ENCODE measurements at places on chromosomes 6 and 20.
A peak's percentile ranks its signal among the peaks of the same experiment; 100 is the strongest.

GRCh38 chr20:62621251-62622110 is 20.8 kb upstream of the SLCO4A1 start:
- DNase-seq: no peak

- no peak for DNase-seq
Measured at GRCh38 chr6:48641544-48641943, 530.5 kb upstream of the PTCHD4 start.

DNA sequence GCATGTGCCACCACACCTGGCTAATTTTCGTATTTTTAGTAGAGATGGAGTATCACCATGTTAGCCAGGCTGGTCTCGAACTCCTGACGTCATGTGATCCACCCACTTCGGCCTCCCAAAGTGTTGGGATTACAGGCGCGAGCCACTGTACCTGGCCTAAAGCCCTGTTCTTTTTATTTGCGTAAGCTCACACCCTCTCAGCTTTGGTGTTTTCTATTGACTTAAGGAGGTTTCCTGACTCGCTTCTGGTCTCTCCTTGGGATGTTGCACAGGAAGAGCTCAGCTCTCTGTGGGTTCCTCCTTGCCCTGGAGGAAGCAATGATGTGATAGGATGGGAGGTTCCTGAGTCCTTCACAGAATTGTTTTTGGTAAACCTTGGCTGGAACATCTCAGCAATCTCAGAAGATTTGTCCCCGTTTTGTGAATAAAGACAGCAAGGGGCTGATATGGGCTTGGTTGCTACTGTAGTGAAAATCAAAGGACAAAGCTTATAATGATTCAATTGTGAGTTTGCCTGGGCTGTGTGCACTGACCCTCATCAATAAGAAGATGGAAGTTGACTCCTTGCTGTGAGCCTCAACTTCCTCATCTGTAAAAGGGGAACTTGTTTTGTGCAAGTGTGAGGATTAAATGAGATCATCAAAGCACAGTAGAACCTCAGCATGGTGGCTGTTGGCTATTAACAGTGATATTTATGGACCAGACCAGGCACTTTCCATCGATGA is 27.0 kb downstream of the TOX2 start:
- DNase-seq: peak; percentile 91

GRCh38 chr6:72083976-72084375 is 197.6 kb downstream of the RIMS1 start:
- no peak for DNase-seq

DNA sequence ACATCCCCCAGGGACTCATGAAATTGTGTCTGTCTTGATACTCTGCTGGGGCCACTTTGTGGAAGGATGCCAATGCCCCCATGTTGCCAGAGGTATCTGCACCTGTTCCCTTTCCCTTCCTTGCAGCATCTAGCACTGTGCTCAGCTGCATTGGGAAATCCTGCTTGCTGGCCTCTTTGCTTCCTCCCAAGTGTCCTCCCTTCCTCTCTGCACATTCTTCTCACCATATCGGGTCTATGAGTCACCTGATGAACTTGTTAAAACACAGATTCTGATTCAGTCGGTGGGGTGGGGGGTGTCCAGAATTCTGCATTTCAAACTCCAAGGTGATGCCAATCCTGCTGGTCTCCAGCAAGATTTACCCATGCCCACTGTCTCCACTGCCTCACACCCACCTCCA is 467.8 kb downstream of the PTPRT start:
- DNase-seq: no peak

DNA sequence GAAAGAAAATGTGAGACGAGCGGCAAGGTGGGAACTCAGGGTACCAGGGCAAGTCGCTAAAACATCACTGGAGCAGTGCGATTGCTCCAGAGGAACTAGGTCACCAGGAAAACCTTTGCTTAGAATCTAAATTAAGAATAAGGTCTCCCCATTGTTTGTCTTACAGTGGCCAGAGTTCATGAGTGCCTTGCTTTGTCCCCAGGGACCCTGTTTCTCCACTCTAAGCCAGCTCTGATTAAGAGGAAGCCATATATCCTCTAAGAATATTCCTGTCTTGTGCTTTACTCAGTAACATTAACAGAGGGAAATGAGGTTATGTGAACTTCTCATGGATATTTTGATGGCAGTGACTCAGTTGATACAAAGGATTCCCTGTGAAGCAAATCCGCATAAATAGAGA is 305.8 kb downstream of the CD83 start:
- no peak for DNase-seq

- DNase-seq: peak; percentile 33
Measured at GRCh38 chr6:45676380-45676779, 298.6 kb upstream of the SUPT3H start.

DNA sequence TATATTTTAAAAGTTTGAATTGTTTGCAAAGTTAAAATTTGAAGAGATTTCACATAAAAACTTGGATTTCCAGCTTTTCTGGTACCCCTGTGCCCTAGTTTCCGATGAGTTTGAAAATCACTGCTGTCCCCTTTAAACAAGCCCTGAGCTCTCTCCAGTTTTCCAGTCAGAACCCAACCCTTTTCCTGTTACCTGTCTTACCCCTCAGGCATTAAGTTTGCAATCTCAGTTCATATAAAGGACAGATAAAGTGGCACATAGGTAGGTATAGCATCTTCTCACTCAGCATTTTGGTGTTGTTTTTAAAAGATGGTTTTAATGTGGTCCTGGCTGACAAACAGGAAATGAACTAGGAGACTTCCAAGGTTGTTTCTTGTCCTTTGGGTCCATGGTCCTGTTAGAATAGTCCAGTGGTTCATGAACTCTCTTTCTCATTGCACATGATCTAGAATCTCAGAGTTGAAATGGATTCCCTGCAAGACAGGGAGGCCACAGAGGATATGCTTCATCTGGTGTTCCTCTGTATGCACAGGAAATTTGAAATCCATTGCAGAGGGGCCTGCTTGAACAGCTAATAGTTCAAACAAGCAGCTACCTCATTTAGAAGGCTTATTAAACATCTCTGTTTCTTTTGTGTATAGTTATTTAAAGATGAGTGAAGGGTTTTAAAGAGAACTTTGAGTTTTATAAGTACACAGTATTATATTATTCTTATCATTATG is 82.7 kb downstream of the JAG1 start:
- DNase-seq: no peak

DNA sequence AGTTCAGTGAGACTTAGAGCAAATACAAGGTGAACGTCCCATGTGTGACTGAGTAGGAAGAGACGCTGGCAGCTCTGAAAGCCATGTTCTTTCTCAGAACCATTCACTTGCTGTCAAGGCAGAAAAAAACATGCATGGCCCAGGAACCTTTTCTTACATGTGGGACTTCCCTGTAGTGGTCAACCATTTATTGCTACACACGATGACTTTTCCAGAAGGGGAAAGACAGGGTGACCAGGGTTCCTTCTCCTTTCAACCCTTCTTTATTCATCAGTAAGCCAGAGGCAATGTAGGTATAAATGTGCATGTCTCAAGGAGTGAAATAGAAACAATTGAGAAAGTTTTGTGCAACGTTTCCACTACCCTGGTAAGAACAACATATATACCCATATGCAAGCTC is 189.0 kb downstream of the NFATC2 start:
- no peak for DNase-seq

GRCh38 chr6:13831615-13832014 is 17.3 kb upstream of the MCUR1 start:
- DNase-seq: no peak

DNA sequence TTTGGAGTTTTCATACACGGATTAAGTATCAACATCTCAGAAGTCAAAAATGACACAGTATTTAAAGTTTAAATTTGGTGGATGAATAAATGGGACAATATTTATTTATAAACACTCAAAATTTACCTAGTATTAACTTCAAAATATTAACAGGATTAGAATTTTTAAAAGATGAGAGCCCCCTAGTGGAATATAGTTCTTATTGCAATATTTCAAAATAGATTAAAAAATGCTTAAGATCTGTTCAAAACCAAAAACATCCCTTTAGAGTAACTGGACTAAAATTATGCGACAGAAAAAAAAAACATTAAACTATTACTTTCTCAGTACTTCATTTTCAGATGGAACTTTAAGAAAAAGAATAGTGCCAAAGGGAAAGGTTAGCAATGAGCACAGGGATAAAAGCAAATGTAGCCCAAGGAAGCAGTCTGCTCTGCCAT is 56.6 kb downstream of the SNX14 start:
- peak; percentile 59 for DNase-seq

DNA sequence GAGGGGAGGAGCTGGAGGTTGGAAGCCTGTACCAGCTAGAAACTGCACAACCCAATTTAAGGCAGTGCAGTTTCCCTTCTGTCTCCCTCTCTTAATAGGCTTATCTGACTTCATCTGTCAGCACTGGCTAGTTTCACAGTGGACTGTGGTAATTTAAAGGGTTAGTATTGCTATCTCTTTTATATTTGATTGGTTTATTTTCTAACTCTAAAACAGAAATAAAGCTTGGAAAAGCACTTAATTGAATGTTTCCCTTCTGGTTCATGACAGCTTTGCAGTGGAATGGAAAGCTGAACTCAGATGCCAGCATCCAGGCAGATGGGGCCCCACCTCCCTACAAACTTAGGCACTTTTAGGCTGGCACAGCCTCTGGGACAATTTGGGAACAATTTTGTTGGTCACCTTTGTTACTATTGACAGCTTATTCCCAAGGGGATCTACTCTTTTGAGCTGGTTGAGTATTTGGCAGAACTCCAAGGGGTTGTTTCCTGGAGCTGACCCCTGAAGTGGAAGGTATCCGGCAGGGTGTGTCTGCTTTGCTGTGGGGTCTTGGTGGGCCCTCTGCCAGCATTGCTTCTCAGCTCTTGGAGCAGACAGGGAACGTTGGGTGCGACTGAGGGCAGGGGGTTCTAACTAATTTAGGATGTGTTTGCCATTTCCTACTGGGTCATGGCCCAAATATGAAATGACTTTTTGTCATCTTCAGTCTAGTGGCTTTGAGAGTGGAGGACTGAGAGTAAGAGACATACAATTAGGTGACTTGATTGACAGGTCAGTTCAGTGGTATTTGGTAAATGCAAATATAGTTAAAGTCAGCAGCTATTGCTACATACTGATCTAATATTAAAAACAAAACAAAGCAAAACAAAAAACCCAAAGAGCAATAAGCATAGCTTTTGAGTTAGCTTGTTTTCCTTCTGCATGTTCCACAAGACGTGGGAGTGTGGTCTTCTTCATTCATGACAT is 9.3 kb downstream of the SH3BGRL2 start:
- no peak for DNase-seq

GRCh38 chr6:144148886-144149285 is 1.4 kb upstream of the STX11 start:
- DNase-seq: no peak

DNA sequence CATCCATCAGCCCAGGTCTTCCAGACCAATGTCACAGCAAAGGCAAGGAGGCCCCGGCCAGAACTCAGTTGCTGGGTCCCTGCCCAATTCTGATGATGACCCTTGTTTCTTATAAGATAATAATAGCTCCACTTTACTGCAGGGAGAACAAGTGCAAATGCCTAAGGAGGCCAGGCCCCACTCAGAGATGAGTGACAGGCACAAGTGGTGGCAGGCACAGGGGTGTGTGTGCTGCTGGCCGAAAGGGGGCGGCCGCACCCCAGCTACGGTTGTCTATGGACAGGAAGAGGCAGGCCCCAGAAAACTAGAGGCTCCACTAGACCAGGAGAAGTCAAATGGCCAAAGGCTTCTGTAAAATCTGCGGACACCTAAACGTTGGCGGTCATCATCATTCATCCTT is 28.6 kb downstream of the GNAS-AS1 start:
- peak; percentile 70 for DNase-seq

- no peak for DNase-seq
Measured at GRCh38 chr20:2740702-2741101, 48.1 kb downstream of the EBF4 start.

- no peak for DNase-seq
Measured at GRCh38 chr6:143965503-143966171, 42.4 kb downstream of the PLAGL1 start.

DNA sequence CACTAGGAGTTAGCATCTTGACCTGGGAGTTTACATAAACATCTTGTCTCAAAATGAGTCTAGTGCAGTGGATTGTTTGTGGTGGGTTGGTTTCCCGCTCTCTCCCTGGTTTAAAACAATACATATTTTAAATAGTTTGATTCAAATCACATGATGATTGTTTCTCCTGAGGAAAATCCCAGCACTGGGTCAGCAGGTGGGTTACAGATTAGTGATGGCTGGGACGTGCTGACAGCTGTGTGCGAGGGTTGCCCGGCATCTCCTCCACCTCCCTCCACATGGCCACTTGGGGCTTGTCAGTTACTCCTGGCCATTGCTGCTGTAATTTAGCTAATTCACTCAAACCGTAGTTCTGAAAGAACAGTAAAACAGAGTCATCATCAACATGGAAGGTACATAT is 306.4 kb upstream of the CITED2 start:
- no peak for DNase-seq

- DNase-seq: no peak
Measured at GRCh38 chr6:150866991-150867501, 1.5 kb downstream of the MTHFD1L start.

- no peak for DNase-seq
Measured at GRCh38 chr6:42409581-42409980, 42.1 kb downstream of the TRERF1 start.
